ENCODE measurements at places on chromosomes 7 and 10.

DNA sequence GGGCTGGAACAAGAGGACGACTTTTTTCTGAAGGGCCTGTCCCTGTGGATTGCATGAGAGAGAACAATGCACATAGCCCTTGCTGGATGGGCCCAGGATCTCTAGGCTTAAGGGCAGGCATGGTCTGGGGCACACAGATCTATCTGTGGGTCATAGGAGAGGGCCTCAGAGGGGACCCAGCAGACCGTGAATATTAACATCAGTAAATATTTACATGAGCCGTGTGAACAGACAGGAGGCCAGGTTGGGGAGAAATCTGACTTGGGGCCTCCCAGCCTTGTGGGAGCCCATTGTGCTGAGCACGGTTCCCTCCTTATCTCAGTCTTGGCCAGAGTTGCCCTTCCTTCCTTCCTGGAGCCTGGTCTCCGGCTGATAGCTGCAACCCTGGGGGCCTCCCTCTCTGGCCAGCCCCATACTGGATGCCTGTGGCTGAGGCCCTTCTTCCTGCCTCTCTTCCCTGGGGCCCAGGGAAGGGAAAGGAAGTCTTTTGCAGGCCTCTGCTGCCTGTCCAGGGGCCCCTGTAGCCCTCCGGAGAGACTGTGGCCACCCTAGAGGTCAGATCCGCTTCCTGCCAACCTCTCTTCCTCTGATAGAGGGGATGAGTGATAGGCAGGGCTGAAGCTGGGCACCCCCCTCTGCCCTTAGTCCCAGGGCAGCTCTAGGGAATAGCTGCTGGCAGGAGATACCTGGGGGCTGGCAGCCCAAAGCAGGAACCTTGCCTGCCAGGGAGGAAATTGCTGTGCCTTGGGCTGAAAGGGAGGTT is 44.5 kb upstream of the TRIM8 start:
- no peak for DNase-seq

GRCh38 chr7:23654508-23654907 is 25.5 kb upstream of the FAM221A start:
- no peak for DNase-seq

DNA sequence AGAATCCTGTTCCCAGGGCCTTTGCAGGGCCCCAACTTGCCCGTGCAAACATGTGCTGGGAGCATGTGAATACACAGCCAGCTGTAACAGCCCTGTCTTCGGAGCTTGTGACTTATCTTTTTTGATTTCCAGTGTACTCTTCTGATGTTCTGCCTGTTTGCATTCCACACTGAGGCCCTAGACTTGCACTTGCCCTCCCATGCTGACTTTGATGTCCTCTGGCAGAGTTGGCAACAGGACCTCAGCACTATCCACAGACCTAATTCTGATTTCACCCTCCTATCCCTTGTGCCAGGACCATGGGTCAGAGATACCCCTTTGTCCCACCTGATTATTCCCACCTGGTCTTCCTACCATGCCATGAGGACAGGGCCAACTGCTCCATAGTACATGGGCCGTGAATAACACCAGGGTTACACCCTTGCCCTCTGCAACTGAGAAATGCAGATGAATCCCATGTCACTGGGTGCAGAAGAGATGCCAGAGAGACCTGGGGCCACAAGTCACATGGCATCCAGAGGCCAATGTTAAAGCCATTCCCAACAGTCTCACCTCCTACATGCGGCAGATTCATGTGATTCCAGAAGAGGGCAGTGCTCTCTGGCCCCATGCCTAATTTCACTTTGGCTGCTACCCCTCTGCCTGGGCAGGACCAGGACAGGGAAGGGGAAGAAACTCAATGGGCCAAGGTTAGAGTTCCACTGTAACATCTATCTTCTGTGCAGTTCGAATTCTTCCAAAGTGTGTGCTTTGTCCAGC is 43.0 kb downstream of the SCRN1 start:
- no peak for DNase-seq

GRCh38 chr10:91082447-91082846 is 138.0 kb upstream of the PCGF5 start:
- no peak for DNase-seq

DNA sequence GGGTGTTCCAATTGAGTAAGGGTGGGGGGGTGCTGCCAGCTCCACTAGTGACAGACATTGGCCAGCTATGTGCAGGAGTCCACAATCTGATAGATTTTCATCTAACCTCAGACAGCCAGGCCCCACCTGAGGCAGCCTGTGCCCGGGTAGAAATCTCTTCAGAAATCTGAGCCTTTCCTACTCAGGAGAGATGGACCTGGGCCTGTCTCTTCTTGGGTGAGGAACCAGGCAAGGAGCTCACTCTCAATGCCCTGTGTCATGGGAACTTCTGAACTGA is 86.9 kb downstream of the UBE2H start:
- DNase-seq, result no peak

DNA sequence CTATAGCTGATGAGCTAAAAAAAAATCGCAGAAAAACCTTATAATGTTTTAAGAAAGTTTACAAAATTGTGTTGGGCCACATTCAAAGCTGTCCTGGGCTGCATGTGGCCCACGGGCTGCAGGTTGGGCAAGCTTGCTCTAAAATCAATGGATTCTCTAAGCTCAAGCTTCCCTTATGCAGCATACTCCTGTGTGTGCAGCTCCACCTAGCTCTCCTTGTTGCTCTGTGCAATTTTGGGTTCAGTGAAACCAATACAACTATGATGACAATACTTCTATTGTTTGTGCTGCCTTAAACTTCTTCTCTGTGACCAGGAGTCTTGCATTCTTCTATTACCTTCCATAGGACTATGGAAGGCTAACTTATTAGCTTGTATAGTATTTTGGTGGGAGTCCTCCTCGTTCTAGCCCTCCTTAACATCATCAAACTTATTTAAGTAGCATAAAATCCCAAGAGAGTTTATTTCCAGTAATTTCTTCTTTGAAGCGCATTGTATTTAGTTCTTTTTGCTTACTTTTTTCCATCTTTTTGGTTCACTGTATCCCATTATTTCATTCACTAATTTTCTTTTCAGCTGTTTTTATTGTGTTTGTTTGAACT is 170.9 kb upstream of the SMIM30 start:
- DNase-seq, result no peak

DNA sequence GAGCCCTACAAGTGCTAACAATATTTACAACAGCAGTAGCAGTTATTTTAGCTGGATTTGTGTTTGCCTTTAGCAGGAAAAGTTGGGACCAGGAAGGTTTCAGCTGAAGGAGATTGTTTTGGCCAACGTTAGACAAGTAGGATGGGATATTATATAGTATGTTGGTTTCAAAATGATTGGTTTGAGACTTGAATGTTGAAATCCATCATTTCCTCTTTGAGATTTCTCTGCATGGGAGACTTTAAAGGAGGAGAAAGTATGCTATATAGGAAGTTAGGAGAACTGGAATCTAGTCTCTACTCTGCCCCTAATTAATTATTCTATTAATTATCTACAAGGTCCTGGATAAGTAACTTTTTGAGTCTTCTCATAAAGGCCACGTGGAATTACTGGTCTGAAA is 263.8 kb downstream of the PTEN start:
- no peak for DNase-seq

All from CD8-positive, alpha-beta T cell (primary cell).